Midbrain (tissue), 1 donor: ENCODE measurements at places on chromosomes 6 and 20.

DNA sequence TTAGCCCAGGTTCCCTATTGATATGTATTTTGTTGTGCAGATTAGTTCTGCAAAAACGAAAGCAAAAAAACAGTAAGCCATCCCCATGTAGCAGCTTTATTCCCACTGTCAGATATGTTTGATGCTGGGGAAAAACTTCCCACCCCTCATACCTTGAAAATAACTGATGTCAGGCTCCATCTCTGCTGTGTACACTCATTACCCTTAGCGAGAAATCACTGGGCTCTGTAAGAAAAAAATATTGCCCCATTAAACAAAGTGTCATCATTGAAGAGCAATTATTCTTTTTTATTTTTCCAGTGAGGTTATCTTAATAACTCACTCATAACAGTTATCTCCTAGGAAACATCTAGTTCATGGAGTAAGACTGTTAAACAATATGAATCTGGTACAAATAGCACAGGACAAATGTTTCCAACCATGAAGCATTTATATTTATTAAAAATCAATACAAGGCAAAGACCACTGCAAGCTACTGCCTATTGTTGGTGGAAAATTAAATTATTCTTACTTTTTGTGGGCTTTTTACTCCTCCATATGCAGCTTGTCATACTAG lies 268.8 kb downstream of the LMBRD1 start:
- DNase-seq = no peak

GRCh38 chr6:66429210-66429609 lies 722.2 kb upstream of the EYS start:
- DNase-seq = no peak

DNA sequence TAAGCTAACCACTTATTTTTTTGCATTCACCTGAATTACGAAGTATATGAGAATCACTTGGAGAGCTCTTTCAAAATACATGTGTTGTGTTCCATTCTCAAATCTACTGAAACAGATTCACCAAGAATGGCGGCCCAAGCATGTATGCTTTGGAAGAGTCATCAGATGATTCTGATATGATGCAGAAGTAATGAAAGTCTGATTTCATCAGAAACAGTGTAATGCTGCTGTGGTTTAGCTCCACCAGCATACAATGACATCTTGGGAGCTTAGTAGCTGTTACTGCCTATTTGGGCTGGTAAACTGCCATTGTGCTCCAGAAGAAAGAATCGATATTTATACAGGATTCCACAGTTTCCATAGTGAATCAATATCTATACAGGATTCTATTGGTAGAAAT lies 52.9 kb downstream of the UBR2 start:
- DNase-seq = no peak

GRCh38 chr6:30325873-30326525 lies 728 bp upstream of the TRIM39 start:
- peak; percentile 89 for DNase-seq

DNA sequence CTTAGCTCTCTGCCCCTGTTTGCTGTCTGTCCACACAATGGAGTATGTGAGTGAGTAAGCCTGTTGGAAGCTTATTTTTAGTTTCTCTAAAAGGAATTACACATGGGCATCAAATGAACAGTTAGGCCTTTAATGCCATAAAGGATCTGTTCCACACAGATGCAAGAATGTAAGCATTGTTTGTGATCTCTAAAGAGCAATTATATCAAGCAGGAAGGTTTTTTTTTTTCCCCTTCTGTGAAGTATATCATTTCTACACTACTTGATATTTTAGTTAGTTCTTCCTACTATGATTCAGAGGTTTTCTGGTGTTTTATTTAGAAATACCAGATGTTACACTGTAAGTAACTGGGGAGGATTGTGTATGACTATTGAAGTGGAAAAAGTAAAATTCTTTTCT lies 627.5 kb downstream of the COL12A1 start:
- no peak for DNase-seq

DNA sequence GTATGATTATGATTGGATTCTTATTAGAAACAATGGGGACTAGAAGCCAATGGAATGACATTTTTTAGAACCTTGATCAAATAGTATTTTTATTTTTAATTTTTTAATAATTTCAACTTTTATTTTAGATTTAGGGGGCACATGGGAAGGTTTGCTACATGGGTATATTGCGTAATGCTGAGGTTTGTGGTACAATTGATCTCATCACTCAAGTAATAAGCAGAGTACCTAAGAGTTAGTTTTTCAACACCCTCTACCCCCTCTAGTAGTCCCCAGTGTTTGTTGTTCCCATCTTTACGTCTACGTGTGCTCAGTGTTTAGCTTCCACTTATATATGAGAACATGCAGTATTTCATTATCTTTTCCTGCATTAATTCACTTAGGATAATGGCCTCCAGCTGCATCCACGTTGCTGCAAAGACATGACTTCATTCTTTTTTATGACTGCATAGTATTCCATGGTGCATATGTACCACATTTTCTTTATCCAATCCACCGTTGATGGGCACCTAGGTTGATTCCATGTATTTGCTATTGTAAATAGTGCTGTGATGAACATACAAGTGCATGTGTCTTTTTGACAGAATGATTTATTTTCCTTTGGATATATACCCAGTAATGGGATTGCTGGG lies 281.1 kb upstream of the MAN1A1 start:
- no peak for DNase-seq

DNA sequence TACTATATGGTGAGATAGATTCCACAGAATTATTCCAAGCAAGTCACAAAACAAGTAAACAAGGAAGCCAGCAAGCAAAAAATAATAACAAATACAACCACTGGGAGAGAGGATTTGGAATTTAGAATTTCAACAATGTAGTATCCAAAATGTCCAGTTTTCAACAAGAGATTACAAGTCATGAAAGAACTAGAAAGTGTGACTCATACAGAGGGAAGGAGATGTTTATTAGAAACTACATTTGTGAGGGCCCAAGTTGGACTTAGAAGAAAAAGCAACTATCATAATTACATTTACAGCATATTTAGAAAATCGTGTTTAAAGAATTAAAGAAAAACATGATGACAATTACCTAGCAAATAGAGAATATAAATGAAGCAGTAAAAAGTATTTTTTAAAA lies 494.6 kb upstream of the ID4 start:
- DNase-seq = no peak
